Lower lobe of right lung (tissue), 2 donors: ENCODE measurements at places on chromosomes 6 and 20.
A peak's percentile ranks its signal among the peaks of the same experiment; 100 is the strongest.

DNA sequence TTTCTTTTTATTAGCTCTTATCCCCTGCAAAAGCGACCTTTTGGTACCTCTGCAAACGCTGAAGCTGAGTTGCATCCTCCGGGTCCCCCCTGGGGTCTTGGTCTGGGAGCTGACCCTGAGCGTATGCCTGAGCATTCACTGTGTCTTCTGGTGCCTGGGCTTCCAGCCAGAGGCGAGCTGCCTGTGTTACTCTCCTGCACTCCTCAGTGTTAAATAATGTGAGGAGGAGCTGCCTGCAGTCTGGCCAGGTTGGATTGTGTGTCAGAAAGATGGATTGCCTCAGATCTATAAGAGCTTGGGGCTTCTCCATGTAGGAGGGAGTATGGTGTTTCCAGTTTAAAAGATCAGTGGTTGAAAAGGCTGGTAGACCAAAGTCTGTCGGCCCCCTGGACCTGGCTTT lies 8.7 kb upstream of the GMPR start:
- peaks cover 7% of the 10 kb centered on the region for H3K4me1 ChIP-seq
- H3K36me3 ChIP-seq, result no peaks in the 10 kb centered on the region
- no peak overlapping the region for H3K4me3 ChIP-seq
- DNase-seq, result no peak

- no peak for DNase-seq
- no peaks in the 10 kb centered on the region for H3K4me1 ChIP-seq
- no peaks in the 10 kb centered on the region for H3K36me3 ChIP-seq
- H3K4me3 ChIP-seq, result no peak overlapping the region
- no peaks in the 10 kb centered on the region for H3K27me3 ChIP-seq
Observed at GRCh38 chr20:10689385-10689784, 15.6 kb upstream of the JAG1 start.

DNA sequence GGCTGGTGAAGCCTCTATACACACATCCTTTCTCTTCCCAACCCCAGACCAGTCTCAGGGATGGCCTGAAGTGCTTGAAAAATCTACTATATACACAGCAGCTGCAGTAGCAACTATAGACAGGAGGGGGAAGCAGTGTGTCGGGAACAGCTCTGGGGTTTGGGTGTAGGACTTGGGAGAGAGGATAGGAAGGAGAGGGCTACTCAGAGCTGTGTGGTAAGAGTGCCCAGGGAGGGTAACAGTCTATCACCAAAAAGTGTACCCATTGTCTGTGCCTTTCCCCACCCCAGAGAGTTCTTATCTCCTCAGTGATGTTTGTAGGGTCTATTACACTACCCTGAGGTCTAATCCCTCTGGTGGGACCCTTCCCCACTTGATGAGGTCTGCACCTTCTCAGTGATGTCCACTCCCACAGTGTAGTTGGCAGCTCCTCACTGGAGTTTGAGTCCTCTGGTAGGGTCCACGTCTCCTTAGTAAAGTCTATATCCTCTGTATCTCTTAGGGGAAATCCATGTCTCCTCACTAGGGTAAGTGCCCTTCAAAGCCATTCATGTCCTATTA lies 1.5 kb upstream of the GGT7 start:
- H3K4me1 ChIP-seq, result peaks cover 56% of the 10 kb centered on the region
- H3K4me3 ChIP-seq, result no peak overlapping the region
- peak; percentile 70 for DNase-seq
- peak overlapping the region; percentile 79 for H3K27ac ChIP-seq

GRCh38 chr6:38815250-38815649 lies 100.1 kb downstream of the DNAH8 start:
- H3K4me3 ChIP-seq, result no peak overlapping the region
- no peak overlapping the region for H3K27ac ChIP-seq
- H3K4me1 ChIP-seq, result no peaks in the 10 kb centered on the region
